ENCODE measurements at places on chromosomes 11 and 22.

DNA sequence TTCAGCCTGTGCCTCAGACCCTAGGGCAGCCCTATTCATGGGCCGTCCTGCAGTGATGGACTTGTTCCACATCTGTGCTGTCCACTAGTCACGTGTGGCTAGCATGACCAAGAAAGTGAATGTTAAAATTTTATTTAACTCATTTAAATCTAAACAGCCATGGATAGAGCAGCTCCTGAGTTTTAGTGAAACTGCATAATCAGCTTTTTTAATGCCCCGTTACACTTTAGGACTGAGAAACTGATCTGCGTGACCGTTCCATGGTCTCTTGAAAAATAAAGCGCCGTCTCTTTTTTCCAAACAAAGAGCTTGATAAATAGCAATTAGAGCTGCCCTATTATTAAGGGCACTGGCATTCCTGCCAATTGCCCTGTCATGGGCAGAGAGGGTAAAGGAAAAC lies 76.5 kb upstream of the SNX19 start:
- DNase-seq, result no peak

- no peak for DNase-seq
Observed at GRCh38 chr11:59611570-59612565, 3.7 kb downstream of the OSBP start.

DNA sequence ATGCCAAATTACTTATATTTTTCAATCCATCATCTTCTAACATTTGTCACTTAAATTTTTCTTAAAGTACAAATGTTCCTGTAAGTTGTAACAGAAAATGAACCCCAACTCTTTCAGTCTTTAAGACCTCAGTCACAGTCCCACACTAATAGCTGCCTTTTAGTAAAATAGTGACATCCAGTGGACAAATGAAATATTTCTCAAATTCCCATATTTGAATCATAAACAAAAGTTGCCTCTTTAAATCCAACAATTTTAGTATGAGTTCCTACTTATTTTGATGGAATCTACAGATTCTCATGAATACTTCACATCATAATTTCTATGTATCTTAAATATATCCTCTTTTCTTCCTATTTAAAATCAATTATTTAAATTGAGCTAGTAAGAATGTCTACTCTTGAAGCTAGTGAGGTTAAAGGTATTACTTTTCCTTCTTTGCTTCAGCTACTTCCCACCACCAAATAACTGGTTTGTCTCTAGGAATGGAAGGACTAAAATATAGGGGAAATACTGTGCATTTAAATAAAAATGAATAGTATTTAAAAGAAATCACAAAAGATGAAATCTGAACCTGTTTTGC lies 9.2 kb downstream of the LIN7C start:
- DNase-seq, result peak; percentile 5

DNA sequence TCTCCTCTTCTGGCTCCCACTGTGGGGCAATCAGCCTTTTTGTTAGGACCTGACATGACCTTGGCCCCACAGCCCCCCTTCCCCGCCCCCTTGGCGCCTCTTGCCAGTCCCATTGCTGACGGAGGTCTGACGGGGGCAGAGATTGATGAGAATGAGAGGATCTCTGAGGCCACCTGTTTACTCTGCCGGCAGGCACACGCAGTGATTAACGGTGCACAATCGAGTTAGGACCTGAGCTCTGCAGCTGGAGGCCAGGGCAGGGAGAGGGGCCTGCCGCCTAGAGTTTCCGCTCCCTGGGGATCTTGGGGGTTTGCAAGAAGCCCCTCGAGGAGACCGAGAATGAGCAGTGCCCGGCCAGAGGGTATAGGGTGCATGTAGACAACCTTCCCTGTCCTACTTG lies 6.8 kb upstream of the CHRM1 start:
- DNase-seq, result no peak

DNA sequence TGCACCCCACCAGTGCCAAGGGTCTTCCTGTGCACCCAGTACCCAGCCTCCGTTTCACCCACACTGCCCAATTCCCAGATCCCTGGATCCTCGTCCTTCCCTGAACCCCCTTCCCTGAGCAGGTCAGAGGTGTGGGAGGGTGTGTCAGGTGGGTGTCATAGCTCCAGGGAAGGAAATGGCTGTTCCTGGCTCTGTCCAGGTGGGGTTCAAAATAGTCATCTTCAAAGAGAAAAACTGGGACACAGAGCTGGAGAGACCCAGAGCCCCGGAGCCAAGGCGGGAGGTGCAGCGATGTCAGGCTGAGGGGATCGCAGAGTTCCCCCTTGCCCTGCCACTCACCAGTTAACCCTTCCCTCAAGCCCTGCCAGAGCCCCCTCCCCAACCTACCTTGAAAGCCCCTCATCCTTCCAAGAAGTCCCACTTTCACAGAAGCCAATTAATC lies 698 bp downstream of the C1QTNF4 start:
- no peak for DNase-seq

DNA sequence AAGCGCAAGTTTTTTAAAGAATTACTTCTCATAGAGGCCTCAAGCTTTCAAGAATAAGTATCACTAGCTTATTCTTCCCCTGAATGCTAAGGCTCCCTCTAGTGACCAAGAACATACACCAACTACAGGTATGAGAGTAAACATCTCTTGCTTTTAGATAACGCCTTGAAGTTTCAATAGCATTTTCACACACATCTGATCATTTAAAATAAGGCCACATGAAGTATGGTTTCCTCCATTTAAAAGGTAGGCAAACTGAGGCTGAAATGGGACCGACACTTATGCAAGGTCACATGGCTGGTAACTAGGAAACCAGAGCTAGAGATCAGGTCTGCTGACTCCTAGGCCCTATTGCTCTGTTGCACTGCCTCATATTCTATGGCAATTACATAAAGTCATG lies 66.5 kb downstream of the CCDC34 start:
- no peak for DNase-seq

- no peak for DNase-seq
Observed at GRCh38 chr22:47381240-47381639, 618.8 kb downstream of the TBC1D22A start.

GRCh38 chr22:40189997-40190396 lies 12.3 kb downstream of the TNRC6B start:
- DNase-seq, result no peak

DNA sequence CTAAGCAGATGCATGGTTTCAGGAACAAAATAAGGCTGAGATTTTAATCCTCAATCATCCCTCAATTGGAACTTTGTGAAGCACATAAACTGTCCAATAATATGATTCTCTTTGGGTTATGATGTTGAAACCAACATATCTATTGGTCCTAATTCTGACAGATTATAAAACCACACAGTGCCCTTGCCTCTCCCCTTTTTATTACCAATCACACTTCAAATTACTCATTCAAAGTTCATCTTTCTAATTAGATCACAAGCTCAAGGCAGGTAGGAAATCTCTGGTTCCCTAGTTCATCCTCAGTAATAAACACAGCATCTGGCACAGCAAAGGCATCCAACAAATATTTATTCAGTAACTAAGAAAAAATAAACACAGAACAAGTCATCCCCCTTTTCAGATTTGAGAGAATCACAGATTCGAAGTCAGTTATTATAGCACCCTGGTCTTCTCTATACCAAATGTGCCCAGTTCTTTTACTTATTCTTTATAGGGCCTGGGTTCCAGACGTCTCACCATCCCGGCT lies 611.6 kb downstream of the INSC start:
- DNase-seq, result no peak
